NCI-H446 (cell line): ENCODE measurements at places on chromosomes 16 and 17.
A peak's percentile ranks its signal among the peaks of the same experiment; 100 is the strongest.

DNA sequence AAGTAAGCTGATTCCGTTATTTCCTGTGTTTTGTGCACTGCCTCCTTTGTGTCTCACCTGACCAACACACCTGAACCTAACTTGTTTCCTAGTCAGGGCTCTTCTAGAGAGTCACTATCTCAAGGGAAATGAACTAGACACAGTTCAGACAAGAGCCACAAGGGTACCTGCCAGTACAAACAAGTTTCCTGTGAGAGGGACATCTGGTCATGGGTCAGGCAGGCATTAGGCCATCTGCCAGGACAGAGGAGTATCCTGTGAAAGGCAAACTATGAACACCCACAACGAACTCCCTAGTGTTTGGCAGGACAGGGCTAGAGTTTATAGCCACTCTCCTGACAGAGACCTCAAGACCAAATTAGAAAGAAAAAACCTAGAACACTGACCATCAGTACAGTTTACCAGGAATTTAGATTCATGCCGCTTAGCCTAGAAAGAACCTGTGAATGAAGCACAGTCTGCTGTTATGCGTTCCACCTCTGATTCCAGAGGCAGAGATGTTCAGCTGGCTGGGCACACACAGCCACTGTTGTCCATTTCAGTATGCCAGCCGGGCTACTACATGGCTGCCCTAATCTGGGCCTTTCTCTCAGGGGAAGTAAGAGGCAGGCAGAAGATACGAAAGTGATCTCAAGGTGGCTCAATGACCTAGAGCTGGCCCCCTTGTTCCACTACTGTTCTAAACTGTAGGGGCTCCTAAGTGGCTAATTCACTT, 20.7 kb upstream of the GLG1 start:
- DNase-seq: no peak

GRCh38 chr17:37614391-37614790, 5.2 kb upstream of the SYNRG start:
- no peak for DNase-seq

- DNase-seq: no peak
Measured at GRCh38 chr17:34299956-34300577, 14.5 kb downstream of the CCL11 start.

- DNase-seq: peak; percentile 29
Measured at GRCh38 chr17:44219616-44220212, at the start of gene UBTF. TSS of gene UBTF (minus strand) at chr17:44219675. CDS start at chr17:44218229, 1,446 bp downstream.

- no peak for DNase-seq
Measured at GRCh38 chr17:29567304-29567553, 392 bp upstream of the ABHD15 start.
